Activated naive CD8-positive, alpha-beta T cell treated with anti-CD3 and anti-CD28 coated beads, Interleukin-2, amount 10 ng/mL, durations not matched to agents 7 days and 5 days (primary cell): ENCODE measurements at places on chromosomes 4 and X. TPM values are rescaled to one million over a fixed set of nuclear protein-coding genes. Genes with fewer than 3 reads are reported as not detected.

- no peaks in the 10 kb centered on the region for H3K27me3 ChIP-seq
- DNase-seq, result no peak
- no peaks in the 10 kb centered on the region for H3K4me1 ChIP-seq
- no peak overlapping the region for H3K4me3 ChIP-seq
Measured at GRCh38 chrX:140815868-140816267, 106.3 kb downstream of the LINC00632 start.

DNA sequence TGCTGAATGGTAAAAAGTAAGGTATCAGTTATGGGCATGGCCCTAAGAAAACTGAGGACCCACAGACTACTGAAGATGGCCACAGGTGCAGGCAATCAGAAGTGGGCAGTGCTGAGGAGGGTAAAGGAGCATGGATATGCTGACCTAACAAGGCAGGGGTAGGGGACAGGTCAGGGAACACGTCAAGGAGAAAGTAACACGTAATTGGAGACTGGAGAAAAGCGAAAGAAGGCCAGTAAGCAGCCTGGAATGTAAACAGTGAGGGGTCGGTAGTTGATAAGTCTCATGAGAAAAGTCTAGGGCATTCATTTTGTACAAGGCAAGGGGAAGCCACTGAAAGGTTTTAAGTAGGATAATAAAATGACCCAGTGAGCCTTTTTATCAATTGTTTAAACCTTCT, 153.3 kb downstream of the PRDM5 start:
- H3K4me3 ChIP-seq, result no peak overlapping the region
- no peaks in the 10 kb centered on the region for H3K36me3 ChIP-seq

GRCh38 chrX:135437867-135438733, 16.4 kb downstream of the SMIM10L2A start:
- H3K27ac ChIP-seq, result no peak overlapping the region
- DNase-seq, result no peak
- no peaks in the 10 kb centered on the region for H3K36me3 ChIP-seq
- no peak overlapping the region for H3K4me3 ChIP-seq
- H3K4me1 ChIP-seq, result no peaks in the 10 kb centered on the region

- H3K27me3 ChIP-seq, result peaks cover 28% of the 10 kb centered on the region
- no peaks in the 10 kb centered on the region for H3K4me1 ChIP-seq
- no peak overlapping the region for H3K4me3 ChIP-seq
- H3K36me3 ChIP-seq, result no peaks in the 10 kb centered on the region
- DNase-seq, result no peak
Measured at GRCh38 chr4:89164400-89164799, 53.1 kb downstream of the TIGD2 start.

DNA sequence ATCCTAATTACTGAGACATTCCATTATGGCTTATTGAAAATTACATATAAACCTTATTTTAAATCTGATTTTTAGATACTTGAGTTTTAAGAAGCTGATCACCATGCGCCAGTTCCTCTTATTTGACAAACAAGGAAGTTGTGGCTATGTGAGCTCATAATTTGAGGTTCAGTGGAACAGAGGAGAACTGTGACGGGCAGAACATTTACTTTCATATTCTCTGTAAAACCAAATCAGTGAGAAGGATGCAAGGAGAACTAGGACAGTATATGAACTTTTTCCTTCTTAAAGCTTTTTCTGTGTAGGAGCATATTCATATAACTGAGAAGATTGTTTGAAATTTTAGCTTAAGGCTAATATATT, 25.3 kb downstream of the STIM2 start:
- H3K27me3 ChIP-seq, result no peaks in the 10 kb centered on the region
- peak overlapping the region; percentile 96 for H3K27ac ChIP-seq
- peaks cover 52% of the 10 kb centered on the region for H3K4me1 ChIP-seq
- no peak for DNase-seq
- peaks cover 26% of the 10 kb centered on the region for H3K36me3 ChIP-seq
- peak overlapping the region; percentile 80 for H3K4me3 ChIP-seq

DNA sequence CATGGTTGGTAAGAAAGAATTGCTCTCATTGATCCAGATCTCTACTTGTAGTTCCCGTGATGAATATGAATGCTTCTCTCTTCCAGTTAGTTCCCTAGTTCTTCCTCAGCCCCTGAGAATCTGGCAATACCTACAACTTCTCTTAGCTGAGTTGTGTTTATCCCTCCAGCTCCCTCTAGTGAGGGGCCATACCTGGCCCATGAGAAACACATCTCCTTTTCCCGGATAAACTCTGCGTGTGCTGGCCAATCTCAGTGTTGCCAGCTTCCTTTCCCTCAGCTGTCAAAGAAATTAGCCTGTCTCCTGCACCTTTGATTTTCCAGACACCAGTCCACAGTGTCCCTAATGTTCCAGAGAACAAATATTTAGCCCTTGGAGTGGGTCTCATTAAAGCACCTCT, 5.7 kb downstream of the CBLL2 start:
- no peaks in the 10 kb centered on the region for H3K4me1 ChIP-seq
- DNase-seq, result no peak
- no peaks in the 10 kb centered on the region for H3K36me3 ChIP-seq

DNA sequence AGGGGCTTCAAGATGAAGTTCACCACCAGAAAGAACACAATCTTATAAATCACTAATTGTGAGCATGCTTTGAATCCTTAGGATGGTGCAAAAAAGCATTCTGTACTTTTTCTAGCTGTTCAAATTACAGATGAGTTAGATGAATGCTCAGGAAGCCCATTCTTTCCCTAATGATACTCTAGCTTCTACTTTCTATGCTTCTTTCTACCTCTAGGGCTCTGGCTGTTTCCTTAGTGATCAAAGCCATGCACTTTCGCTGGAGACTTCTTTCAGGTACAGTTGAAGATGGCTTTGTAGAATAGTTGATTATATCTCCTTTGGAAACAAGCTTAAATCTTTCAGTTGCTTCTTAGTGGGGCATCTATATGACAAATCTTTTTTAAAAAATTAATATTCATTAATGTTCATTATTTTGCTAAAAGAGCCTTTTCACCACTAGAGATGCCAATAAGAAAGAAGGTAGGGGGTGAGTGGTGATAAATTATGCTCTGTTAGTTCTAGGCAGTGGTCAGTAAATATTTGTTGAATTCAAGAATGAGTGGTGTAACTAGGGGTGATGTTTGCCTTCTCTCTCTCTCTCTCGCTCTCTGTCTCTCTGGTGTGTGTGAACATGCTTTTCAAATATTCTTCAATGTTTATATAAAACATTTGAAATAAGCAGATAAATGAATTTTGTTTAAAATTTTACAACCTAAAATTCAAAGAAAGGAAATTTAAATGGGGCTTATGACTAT, 169.4 kb downstream of the GLUD2 start:
- no peak overlapping the region for H3K27ac ChIP-seq
- no peaks in the 10 kb centered on the region for H3K4me1 ChIP-seq
- DNase-seq, result no peak
- no peaks in the 10 kb centered on the region for H3K36me3 ChIP-seq
- H3K4me3 ChIP-seq, result no peak overlapping the region

- peaks cover 4% of the 10 kb centered on the region for H3K36me3 ChIP-seq
- DNase-seq, result no peak
- H3K27me3 ChIP-seq, result no peaks in the 10 kb centered on the region
- no peak overlapping the region for H3K4me3 ChIP-seq
Measured at GRCh38 chr4:7647600-7648543, 213.1 kb upstream of the PSAPL1 start.

DNA sequence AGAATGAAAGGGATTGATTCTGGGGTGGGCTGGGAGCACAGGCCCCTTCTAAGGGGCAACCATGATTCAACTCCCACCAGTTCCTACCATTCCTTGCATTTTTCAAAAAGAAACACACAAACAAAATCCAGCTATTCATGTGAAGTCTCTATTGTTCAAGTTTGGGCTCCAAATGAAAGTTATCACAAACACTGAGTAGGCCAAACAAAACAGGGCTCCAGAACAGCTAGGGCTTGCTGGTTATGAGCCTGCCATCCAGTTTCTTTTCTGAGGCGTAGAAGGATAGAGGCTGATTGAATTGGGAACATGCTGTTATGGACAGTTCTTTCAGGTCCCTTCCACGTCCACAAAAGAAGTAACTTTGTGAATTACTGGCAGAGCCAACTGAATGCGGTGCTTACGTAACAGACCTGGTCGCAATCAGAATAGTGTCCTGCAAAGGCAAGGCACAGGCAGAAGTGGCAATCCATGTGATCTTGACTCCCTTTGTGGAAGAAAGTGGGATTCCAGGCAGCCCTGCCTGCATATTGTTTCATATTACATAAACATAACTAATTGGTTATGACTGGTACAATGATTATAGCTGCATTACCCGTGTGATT, 244.5 kb downstream of the SCFD2 start:
- no peaks in the 10 kb centered on the region for H3K27me3 ChIP-seq
- no peaks in the 10 kb centered on the region for H3K4me1 ChIP-seq
- peaks cover 13% of the 10 kb centered on the region for H3K36me3 ChIP-seq

- H3K4me3 ChIP-seq, result no peak overlapping the region
- no peaks in the 10 kb centered on the region for H3K36me3 ChIP-seq
- no peaks in the 10 kb centered on the region for H3K4me1 ChIP-seq
- H3K27ac ChIP-seq, result no peak overlapping the region
- no peaks in the 10 kb centered on the region for H3K27me3 ChIP-seq
- no peak for DNase-seq
Measured at GRCh38 chr4:65999518-65999871, 329.2 kb upstream of the EPHA5 start.

GRCh38 chr4:146004730-146005129, 66.1 kb upstream of the ZNF827 start:
- DNase-seq, result no peak
- H3K4me3 ChIP-seq, result no peak overlapping the region
- H3K36me3 ChIP-seq, result no peaks in the 10 kb centered on the region
- no peak overlapping the region for H3K27ac ChIP-seq
- no peaks in the 10 kb centered on the region for H3K4me1 ChIP-seq
- peaks cover 5% of the 10 kb centered on the region for H3K27me3 ChIP-seq

DNA sequence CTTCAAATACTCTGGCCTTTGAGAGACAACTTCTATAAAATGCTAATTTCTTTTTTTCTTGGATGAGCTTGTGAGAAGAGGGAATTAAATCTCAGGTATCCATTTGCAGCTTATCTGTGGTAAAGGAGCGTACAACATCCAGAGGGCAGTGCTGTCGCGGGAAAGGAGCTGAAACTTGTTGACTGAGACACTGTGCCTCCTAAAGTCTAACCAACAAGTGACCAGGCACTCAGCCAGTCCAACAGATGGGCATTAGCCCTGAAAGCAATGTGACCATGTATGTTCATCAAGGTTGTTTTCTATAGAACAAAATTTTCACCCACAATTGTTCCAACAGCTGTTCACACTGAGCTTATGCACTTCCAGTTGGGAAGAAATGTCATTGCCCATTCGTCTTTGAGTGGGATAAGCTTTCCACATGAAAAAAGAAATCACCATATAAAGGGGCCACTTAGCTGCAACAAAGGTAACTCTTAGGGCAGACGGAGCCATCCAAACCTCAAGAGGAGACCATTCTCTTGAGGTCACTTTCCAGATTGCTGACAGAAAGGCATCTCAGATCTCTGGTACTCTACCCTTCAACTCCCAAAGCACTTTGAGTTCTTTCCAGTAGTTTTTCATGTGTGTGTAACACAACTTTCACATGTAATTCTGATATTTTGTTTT, 244.8 kb upstream of the NEIL3 start:
- H3K4me1 ChIP-seq, result no peaks in the 10 kb centered on the region
- no peak for DNase-seq
- H3K27ac ChIP-seq, result no peak overlapping the region
- H3K27me3 ChIP-seq, result no peaks in the 10 kb centered on the region

- H3K36me3 ChIP-seq, result no peaks in the 10 kb centered on the region
- H3K4me3 ChIP-seq, result no peak overlapping the region
- DNase-seq, result no peak
- no peaks in the 10 kb centered on the region for H3K4me1 ChIP-seq
- no peak overlapping the region for H3K27ac ChIP-seq
Measured at GRCh38 chrX:10404436-10404835, 215.9 kb downstream of the MID1 start.

- H3K27ac ChIP-seq, result no peak overlapping the region
- H3K27me3 ChIP-seq, result peaks cover 18% of the 10 kb centered on the region
- no peak for DNase-seq
- no peak overlapping the region for H3K4me3 ChIP-seq
Measured at GRCh38 chr4:86586626-86587380, 7.3 kb upstream of the PTPN13 start.

DNA sequence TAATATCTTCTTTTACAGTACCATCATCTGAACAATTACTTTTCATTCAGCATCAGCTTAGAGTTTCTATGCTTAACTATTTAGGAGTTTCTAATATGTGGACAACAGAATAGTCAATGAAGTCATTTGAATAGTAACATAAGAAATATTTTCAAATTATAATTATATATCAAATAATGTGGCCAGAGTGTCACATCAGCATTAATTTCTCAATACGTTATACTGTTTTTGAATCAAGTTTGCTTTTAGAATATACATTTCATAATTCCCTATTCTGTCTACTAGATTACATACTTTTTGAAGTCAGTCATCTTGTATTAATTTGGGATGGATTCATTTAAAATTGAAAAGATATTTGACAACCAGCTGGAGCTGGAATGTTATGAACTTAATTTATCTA, 677.4 kb upstream of the PABPC4L start:
- DNase-seq, result no peak
- H3K36me3 ChIP-seq, result no peaks in the 10 kb centered on the region
- no peaks in the 10 kb centered on the region for H3K4me1 ChIP-seq
- H3K27me3 ChIP-seq, result no peaks in the 10 kb centered on the region
- H3K4me3 ChIP-seq, result no peak overlapping the region

- H3K36me3 ChIP-seq, result no peaks in the 10 kb centered on the region
- H3K4me1 ChIP-seq, result peaks cover 1% of the 10 kb centered on the region
- no peaks in the 10 kb centered on the region for H3K27me3 ChIP-seq
- DNase-seq, result no peak
- H3K27ac ChIP-seq, result no peak overlapping the region
Measured at GRCh38 chrX:133265331-133265730, 47.2 kb upstream of the TFDP3 start.

DNA sequence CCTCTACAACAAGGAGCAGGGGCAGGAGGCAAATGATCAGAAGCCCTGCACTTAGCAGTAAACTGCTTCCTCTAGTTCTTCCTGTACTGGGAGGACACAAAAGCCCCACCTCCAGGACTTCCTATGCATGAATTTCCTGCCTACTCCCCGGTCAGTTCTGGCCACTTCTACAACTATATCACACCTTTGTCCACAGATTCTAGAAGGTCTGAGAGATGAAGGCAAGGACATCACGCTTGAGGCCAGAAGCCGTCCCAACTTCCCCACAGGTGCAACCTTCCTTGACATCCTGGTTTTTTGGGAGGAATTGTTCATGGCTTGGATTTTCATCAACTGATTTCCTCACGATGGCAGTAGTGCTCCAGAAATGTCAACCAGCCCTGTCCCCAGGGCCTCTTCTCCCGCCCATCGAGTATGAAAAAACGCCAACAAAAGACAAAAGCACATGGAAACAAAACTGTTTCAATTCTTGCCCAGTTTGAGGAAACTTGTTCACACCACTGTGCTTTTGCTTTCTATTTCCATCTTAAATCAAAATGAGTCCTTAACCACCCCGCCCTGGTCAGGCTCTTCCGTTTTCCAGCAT, 206.5 kb upstream of the STK26 start:
- peak overlapping the region; percentile 89 for H3K27ac ChIP-seq
- peak overlapping the region; percentile 80 for H3K4me3 ChIP-seq
- peaks cover 18% of the 10 kb centered on the region for H3K4me1 ChIP-seq

GRCh38 chr4:105234582-105234981, 87.9 kb downstream of the TET2 start:
- no peak overlapping the region for H3K27ac ChIP-seq
- peaks cover 52% of the 10 kb centered on the region for H3K36me3 ChIP-seq
- H3K4me3 ChIP-seq, result no peak overlapping the region
- DNase-seq, result no peak

- no peaks in the 10 kb centered on the region for H3K27me3 ChIP-seq
- H3K4me1 ChIP-seq, result no peaks in the 10 kb centered on the region
- no peak overlapping the region for H3K27ac ChIP-seq
- H3K4me3 ChIP-seq, result no peak overlapping the region
Measured at GRCh38 chr4:176608346-176608745, 184.4 kb downstream of the VEGFC start.

F8A2 gene
- total RNA-seq, result not detected

MAGEA1 gene
- not detected for total RNA-seq

PDCL2 gene
- total RNA-seq, result not detected

HTRA3 gene
- total RNA-seq, result not detected

ZIC3 gene
- total RNA-seq, result not detected
